ENCODE measurements at places on chromosomes 1 and 21. TPM values are rescaled to one million over a fixed set of nuclear protein-coding genes. Genes with fewer than 3 reads are reported as not detected.

- peaks cover 5% of the 10 kb centered on the region for H3K4me1 ChIP-seq
- H3K36me3 ChIP-seq, result no peaks in the 10 kb centered on the region
- peaks cover 14% of the 10 kb centered on the region for H3K27me3 ChIP-seq
- DNase-seq, result peak; percentile 82
These were observed 4.4 kb upstream of the LGR6 start for GRCh38 chr1:202189001-202189790.

DNA sequence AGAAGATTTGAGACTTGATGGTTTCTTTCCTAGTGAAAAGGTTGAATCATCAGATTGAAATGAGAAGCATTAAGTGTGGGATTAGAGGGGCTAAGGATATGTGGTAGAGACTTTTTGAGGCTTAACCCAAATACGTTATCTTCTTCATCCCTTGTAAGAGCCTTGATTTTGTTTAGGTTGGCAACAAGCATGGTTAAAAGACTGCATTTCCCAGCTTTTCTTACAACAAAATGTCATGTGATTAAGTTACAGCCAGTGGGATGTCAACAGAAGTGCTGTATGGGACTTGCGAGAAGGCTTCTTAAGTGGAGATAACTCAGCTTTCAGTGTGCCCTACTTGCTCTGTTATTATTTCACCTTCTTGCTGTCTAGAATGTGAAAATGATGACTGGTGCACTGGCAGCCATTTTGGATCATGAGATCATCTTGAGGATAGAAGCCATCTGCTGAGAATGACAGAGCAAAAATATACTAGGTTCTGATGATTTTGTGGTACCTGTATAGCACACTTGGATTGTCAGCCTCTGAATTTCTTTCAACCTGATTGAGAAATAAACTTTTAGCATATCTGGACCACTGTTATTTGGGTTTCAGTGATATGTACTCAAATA is 41.3 kb upstream of the GNG12 start:
- H3K27me3 ChIP-seq, result no peaks in the 10 kb centered on the region
- no peak for DNase-seq
- peaks cover 6% of the 10 kb centered on the region for H3K4me1 ChIP-seq
- no peak overlapping the region for H3K4me3 ChIP-seq
- no peaks in the 10 kb centered on the region for H3K36me3 ChIP-seq

- no peak for DNase-seq
- no peaks in the 10 kb centered on the region for H3K36me3 ChIP-seq
- H3K4me3 ChIP-seq, result no peak overlapping the region
These were observed 94.0 kb downstream of the CLIC6 start for GRCh38 chr21:34762786-34763185.

DNA sequence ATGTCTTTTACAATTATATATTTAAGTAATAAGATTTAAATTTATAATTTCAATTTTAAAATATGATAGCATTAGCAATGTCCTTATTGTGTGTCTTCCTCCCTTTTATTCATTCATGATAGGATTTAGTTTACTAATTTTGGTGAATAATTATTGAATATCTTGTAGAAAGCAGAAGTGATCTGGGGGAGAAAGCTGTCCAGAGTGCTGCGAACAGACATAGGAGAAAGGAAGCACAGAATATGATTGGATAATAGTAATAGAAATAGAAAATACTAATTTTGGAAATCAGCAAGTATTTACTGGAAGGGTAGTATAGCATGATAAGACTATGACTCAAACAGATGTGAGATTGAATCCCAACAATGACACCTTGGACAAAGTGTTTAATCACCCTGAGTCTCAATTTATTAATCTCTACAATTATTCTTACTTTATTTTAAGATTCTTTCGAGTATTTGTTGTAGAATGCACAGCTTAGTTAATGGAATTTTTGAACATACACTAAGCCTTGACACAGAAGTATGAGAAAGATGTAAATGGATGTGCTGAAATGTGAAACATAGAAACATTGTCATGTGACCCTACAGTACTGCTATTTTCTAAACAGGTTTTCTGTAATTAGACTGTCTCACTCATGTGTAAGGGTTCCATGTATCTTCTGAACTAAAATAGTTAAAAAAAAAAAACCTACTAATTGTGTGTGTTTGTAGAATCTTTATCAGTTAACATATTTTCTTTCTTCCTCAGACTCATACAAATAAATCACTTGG is 7.9 kb downstream of the SH3GLB1 start:
- H3K27me3 ChIP-seq, result no peaks in the 10 kb centered on the region
- H3K27ac ChIP-seq, result no peak overlapping the region
- no peak for DNase-seq
- H3K4me1 ChIP-seq, result no peaks in the 10 kb centered on the region

DNA sequence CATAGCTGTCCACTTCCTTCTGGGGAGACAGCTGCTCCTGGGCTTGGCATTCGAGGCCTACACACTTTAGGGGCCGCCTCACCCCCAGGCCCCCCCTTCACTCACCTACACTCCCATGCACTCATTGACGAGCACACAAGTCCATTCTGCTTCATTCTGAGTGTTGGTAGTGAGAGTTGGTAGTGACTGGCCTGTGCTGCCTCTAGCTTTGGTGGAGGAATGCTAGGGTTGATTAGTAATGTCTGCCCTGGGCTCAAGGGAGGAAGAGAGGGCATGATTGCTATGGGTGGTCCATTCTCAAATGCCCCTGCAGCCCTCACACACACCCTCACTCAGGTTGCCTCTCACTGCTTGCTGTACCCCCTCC is 30.4 kb downstream of the TRIM11 start:
- H3K27ac ChIP-seq, result no peak overlapping the region
- no peak for DNase-seq
- H3K36me3 ChIP-seq, result no peaks in the 10 kb centered on the region
- H3K27me3 ChIP-seq, result peaks cover 10% of the 10 kb centered on the region

DNA sequence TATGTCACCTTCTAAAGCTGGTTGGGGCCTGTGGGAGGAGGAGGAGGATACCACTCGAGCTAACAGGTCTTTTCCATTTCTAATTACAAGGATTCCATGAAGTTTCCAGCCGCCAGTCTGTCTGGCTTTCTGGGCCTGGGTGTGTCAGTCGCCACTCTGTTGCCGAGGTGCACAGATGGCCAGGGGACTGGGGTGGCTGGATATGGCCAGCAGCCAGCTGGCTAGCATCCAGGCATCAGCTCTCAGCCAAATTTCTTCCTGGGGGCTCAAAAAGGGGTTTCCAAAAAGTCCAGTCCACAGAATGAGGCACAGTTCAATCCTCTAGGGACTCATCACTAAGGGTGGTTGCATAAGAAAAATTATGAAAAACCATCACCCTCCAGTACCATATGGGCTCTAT is 32.4 kb downstream of the ITPKB start:
- peaks cover 29% of the 10 kb centered on the region for H3K4me1 ChIP-seq
- H3K36me3 ChIP-seq, result 0 out of 2 replicates have a peak, but pooled peaks cover 3% of the 10 kb centered on the region
- H3K27ac ChIP-seq, result no peak overlapping the region
- DNase-seq, result no peak
- H3K27me3 ChIP-seq, result no peaks in the 10 kb centered on the region

GRCh38 chr1:239558991-239559390 is 172.6 kb downstream of the CHRM3 start:
- no peak for DNase-seq
- H3K27me3 ChIP-seq, result no peaks in the 10 kb centered on the region
- H3K27ac ChIP-seq, result no peak overlapping the region
- H3K4me1 ChIP-seq, result no peaks in the 10 kb centered on the region

- H3K4me3 ChIP-seq, result no peak overlapping the region
- no peaks in the 10 kb centered on the region for H3K27me3 ChIP-seq
- peaks cover 31% of the 10 kb centered on the region for H3K36me3 ChIP-seq
These were observed 60.3 kb downstream of the SLC45A1 start for GRCh38 chr1:8378178-8378577.

- DNase-seq, result peak; percentile 60
- H3K27ac ChIP-seq, result peak overlapping the region; percentile 97
- H3K4me1 ChIP-seq, result peaks cover 53% of the 10 kb centered on the region
- H3K36me3 ChIP-seq, result no peaks in the 10 kb centered on the region
- 0 out of 2 replicates have a peak overlapping the region, but pooled peaks have one; percentile 8 for H3K4me3 ChIP-seq
These were observed 7.7 kb upstream of the LMNA start for GRCh38 chr1:156106624-156107488.

- H3K36me3 ChIP-seq, result no peaks in the 10 kb centered on the region
- H3K27ac ChIP-seq, result no peak overlapping the region
- H3K27me3 ChIP-seq, result peaks cover 17% of the 10 kb centered on the region
- no peak for DNase-seq
These were observed 8.9 kb downstream of the CR2 start for GRCh38 chr1:207463021-207463420.

The SCAMP3 gene
- 55.9 TPM for total RNA-seq

The NLRP3 gene
- total RNA-seq, result 0.37 TPM

The CHIT1 gene
- not detected for total RNA-seq

The MRPL9 gene
- 279 TPM for total RNA-seq

The PLA2G2C gene
- not detected for total RNA-seq
